ENCODE measurements at places on chromosomes 16 and 17. TPM values are rescaled to one million over a fixed set of nuclear protein-coding genes. Genes with fewer than 3 reads are reported as not detected.

GRCh38 chr16:89880477-89881367 is 7.3 kb downstream of the TCF25 start:
- DNase-seq, result no peak

GRCh38 chr17:17343896-17344506 is 40.8 kb downstream of the NT5M start:
- peak; percentile 49 for DNase-seq

PSMC3IP gene
- 4.7 TPM for total RNA-seq

GRCh38 chr16:74700438-74701225 is at the start of gene MLKL:
TSS of gene MLKL (minus strand) at chr16:74700862. CDS start at chr16:74695757, 5,105 bp downstream.
- peak; percentile 92 for DNase-seq

DNA sequence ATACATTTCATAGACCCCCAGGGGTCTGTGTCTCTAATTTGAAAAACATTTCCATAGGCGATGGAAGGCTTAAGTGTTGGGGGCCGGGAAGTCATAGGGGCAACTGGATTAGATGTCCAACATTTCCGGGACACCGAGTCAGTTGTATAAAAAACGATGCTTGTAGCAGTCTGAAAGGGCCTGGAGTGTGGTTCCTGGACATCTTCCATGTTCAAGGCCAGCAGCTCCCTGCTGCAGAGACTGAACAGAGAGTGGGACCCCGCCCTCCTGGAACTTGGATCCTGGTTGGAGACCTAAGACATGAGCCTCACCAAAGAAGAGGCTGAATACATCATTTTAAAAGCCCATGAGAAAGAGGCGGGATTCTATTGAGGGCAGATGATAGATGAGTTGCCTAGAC is 82.0 kb upstream of the ZNF423 start:
- DNase-seq, result peak; percentile 45

TMIGD1 gene
- total RNA-seq, result not detected

GRCh38 chr17:34319039-34319483 is at the start of gene CCL8:
TSS of gene CCL8 (plus strand) at chr17:34319435. CDS start at chr17:34319502, 67 bp downstream.
- no peak for DNase-seq

SEZ6 gene
- not detected for total RNA-seq

GRCh38 chr16:65710107-65710506 is 588.2 kb upstream of the CDH11 start:
- DNase-seq, result no peak

DNA sequence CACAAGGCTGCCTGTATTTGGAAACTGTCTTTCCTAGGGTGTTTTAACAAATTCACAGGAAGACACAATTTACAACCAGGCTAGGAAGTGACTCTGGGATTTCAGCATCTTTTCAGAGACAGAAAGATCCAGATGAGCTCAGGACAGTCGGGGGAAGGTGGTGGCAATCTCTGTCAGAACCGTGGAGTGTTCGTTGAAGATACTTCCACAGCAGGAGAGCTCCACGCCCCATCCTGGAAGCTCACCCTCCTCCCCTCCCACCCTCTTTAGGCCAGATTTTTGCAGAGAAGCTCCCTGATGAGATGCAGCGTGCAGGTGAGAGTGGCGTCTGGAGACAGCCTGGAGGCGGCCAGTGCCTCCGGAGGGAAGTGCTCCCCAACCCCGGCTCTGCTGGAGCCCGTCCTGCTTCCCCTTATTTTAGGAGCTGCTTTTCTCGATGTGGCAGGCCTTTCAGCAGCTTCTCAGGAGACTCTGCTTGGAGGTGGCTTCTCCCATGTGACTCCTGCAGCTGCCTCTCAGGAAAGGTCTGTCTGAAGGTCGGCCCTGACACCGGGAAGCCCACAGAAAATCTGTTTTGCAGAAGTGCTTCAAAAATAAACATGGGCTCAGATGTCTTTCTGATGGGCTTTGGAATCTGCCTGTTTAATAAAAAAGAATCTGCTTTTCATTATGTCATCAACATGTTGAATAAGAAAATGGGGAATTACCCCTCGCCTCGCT is 186.4 kb upstream of the CHMP6 start:
- DNase-seq, result no peak

DNA sequence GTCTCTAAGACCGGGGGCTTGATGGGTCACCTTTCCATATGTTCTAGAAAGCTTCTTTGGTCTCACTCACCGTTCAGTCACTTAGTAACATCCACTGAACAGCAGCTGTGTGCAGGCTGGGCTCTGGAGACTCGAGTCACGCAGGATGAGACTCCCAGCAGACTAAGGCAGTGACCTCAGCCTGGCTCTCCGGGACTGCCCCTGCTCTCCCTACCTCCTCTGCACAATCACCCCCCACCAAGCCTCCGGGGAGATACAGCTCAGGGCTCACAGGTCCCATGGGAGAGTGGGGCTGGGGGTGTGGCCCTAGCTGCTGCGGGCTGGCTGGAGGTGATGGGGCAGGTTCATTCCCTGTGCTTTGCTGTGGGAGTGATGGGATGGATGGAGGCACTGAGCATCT is 14.1 kb downstream of the FLYWCH2 start:
- no peak for DNase-seq

CCL7 gene
- total RNA-seq, result 0.52 TPM

UNC13D gene
- 7.3 TPM for total RNA-seq

- no peak for DNase-seq
These were observed 32.0 kb downstream of the CDH13 start for GRCh38 chr16:82658796-82659195.
